ENCODE measurements at places on chromosomes 11 and 22.

DNA sequence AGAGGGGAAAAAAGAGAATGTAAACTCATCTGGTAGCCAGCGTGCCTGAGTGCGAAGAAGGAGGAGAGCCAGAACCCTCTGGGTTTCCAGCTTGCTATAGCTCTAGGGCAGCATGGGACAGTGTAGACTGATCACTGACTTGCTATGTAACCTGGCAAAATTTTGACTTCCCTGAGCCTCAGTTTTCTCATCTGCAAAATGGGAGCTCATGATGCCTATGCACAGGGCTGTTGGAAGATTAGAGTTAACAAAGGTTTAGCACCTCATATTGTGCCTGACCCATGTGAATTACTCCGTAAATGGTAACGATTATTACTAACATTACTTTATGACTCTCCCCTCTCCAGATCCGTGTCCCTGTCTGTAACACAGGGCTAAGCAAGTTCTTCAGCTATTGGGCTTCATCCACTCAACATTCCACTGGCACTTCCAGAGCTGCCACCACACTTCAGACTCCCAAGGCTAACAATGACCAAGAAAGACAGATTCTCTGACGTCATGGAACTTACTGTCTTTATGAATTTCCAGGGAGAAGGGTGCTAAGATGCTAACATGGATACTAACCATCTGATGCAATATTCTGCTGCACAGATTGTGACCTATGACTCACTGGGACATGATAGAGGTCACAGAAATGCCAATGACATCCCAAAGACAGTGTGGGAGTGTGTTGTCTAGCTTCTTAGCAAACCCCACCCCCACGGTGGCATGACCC lies 195.2 kb downstream of the TRIM29 start:
- no peak for DNase-seq

- no peak for DNase-seq
Observed at GRCh38 chr11:19723572-19724342, 11.1 kb downstream of the NAV2 start.

- no peak for DNase-seq
Observed at GRCh38 chr11:110358336-110358735, 61.9 kb upstream of the RDX start.

DNA sequence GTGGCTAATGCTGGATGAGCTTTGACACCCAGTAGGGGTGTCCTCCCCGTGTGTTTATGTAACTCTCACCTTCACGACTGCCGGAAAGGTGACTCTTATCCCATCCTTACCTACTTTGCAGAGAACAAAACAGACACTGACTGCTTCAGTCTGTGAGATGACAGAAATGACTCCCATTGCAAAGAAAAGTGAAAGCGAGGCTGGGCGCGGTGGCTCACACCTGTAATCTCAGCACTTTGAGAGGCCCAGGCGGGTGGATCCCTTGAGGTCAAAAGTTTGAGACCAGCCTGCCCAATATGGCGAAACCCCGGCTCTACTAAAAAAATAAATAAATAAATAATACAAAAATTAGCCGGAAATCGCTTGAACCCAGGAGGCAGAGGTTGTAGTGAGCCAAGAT lies 106.4 kb upstream of the ANO1 start:
- DNase-seq: no peak

DNA sequence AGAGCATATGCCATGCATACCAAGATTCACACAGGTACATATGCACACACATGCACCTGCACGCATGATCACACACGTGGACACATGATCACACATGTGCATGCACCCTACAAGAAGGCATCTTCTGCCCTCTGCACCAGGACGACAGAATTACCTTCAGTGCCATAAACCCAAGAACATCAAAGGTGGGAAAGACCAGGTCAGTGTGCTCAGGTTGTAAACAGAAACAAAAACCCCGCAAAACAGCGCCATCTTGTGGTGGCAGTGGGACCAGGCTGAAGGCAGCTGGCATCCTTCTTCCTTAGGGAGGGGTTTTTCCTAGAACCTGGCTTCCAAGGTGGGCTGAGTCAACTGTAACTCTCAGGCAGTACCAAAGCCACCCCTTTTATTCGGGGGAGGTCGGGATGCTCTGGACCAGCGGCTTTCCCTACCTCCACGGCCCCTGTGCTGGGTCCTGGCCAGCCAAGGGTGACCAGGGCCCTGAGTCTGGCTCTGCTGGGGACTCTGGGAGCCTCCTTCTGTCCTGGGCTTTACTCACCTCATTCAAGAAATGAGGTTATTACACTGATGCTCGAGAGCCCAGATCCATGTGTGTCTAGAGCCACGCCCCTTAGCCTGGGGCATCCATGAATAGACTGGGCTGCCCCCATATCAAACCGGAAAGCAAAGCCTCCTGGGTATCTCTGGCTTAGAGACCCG lies 69.4 kb upstream of the FGF3 start:
- DNase-seq: peak; percentile 61

DNA sequence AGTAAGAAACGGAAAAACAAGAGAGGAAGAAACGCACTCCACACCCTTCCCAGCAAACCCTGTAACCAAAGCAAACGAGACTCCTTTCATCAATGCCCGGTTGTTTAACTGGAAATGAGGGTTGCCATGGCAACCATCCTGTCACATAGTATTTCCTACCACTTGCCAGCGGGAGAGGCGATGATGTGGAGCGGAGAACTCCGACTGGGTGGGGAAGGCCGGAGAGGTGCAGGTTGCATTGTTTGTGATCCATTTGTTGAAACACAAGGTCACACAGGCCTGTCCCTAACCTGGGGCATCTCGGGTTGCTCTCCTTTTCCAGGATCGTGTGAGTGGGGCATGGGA lies 609.9 kb downstream of the BUD13 start:
- no peak for DNase-seq

DNA sequence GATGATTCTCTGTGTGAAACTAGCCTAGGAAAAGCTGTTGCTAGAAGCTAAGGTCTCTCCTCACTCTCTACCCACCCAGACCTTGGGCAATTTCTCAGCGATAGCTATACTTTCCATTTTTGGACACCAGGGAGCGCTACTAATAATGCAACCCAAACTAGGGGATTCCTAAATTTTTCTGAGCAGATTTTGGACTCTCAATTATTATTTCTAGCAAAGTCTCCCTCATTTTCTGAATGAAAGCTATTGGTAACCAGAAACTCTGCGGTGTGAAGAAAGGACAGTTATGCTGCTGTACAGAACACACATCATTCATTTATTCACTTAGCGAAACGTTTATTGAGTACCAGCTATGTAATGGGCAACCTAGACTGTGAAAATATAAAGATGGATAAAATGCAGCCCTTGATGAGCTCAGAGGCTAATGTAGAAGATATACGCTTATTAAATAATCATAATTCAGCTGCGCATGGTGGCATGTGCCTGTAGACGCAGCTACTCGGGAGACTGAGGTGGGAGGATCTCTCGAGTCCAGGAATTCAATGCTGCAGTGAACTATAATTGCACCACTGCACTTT lies 6.1 kb upstream of the STIM1 start:
- no peak for DNase-seq

Measured in NCI-H2107 (cell line).